CD4-positive, alpha-beta T cell treated with Interleukin-4 for 1 hour (primary cell): ENCODE measurements at places on chromosomes 4 and X.

GRCh38 chrX:137545711-137546651 is 19.9 kb upstream of the ZIC3 start:
- no peak for DNase-seq

DNA sequence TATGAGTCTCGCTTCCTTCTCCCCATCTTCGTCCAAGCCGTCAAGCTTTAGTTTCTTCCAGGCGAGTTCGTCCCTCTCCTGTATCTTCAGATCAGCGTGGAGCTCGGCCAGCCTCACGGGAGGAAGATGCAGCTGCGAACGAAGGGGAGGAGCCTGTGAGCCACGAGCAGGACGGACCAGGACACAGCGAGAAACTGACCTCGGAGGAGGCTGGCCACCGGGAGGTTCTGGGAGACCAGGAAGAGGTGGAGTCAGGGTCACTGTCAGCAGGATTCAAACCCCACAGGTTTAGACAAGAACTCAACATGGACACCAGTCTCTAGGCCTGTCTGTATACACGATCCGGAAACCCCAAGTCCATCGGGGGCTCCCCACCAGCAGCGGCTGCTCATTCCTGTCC is 7.3 kb downstream of the LRPAP1 start:
- no peak for DNase-seq

DNA sequence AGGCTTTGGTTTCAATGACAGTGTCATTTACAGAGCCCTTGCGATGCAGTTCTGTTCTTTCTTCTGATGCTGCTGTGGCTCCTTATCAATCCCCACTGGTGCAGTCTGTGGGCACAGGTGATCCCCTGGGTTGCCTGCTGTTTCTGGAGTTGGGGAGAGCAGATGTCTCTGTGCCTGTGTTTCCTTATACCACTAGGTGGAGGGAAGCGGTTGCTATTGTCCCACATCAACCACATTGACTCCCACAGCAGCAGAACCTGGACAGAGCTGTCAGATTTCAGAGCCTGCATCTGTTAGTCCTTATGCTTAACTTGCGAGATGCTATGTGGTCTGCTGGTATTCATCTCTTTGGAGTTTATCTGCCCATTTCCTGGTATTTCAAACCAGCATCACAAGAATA is 57.7 kb downstream of the NEIL3 start:
- no peak for DNase-seq

GRCh38 chrX:124534536-124534935 is 188.2 kb downstream of the SH2D1A start:
- DNase-seq: no peak

- DNase-seq: no peak
Observed at GRCh38 chr4:7687796-7688195, 251.9 kb downstream of the AFAP1 start.

DNA sequence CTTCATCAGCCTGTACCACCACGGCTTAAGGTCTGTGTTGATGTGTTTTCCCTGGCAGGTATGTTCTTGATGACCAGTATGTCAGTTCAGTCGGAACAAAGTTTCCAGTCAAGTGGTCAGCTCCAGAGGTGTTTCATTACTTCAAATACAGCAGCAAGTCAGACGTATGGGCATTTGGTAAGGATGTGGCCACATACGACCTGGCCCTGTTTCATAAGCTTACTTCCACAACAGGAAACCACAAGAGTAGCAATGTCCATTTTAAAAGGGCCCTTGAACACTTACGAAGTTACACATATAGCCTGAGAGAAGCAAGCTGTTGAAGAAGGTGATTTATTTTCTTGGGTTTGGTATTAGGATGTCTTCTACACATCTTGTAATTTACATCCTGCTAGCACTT is 46.1 kb downstream of the BMX start:
- no peak for DNase-seq

- DNase-seq: no peak
Observed at GRCh38 chrX:96540111-96540631, 144.5 kb upstream of the DIAPH2 start.

GRCh38 chr4:23838131-23838530 is 51.7 kb downstream of the PPARGC1A start:
- no peak for DNase-seq

GRCh38 chr4:56806666-56807065 is 14.8 kb downstream of the SPINK2 start:
- DNase-seq: no peak

DNA sequence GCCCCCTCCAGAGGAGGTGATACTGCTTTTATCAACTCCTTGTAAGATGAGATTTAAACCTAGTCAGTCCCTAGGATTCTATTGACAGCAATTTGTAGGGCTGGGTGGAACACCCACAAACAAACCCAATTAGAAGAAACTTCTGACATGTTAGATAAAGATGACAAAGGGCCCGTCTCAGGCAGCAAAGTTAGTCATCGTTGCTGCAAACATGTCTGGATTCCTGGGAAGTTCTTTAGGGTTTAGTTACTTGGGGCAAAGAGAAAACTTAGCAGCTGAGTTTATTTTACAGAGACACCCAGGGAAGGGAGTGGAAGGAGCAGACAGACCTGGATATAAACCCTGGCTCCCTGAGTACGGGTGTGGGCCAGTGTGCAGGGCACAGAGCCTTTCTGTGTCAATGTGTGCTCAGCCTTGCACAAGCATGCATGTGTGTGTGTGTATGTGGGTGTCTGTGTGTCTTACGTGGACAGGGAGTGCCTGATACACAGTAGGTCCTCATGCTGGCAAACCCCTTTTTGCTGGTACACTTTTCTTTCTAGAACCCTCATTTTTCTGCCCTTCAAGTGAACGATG is 130.0 kb upstream of the STX18 start:
- no peak for DNase-seq

DNA sequence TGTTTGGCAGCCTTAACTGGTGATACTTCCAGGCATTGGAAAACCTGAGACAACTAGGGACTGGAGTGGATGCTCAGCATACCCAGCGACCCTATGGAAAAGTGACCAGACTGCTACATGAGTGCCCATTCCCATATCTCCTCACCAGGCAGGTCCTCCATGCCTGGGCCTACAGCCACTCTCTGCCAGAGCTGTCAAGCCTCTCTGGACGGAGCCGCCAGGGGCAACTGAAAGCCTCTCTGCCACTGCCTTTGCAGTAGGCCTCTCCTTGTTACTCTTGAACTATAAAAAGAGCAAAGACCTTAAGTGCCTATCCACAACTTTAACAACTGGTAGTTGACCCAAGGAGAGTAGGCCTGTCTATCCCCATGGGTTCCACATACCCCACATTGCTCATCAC is 20.2 kb upstream of the FAAH2 start:
- no peak for DNase-seq

DNA sequence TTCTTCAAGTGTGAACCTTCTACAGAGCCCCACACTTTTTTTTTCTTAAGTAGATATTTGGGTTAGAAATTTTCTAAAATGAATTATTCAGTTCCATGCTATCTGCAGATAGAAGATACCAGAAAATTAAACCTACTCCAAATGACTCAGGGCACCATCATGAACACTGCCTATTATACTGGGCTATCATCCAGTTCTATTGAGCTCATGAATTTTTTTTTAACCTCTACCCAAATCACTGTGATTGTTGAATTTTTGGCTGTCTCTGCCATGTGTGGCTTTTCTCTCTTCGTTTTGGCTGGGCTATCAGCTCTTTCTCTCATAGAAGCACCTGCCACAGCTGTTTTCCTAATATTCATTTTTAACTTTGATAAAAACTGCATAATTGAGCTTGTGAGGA is 31.0 kb upstream of the SLC34A2 start:
- DNase-seq: no peak

- no peak for DNase-seq
Observed at GRCh38 chr4:138698641-138699040, 316.9 kb upstream of the NOCT start.

DNA sequence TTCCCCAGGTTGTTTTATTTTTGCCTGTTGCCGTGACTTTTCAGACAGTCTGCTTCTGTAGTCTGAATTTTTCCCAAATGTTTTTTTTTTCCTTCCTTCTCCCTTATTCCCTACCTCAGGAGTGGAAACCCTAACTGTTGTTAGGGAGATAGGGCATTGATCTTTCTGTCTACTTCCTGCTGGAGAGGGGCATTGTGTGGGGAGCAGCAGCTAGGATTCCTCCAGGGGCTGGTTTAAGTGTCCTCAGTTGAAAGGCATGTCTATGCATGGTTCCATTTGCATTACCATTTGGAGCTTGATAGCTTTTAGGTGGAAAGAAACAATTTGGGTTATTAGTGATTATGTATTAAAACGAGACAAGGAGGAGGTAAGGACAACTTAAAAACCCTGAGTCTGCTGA is 383.9 kb downstream of the DCAF12L2 start:
- no peak for DNase-seq

- DNase-seq: no peak
Observed at GRCh38 chr4:36835246-36835645, 409.3 kb upstream of the NWD2 start.

- no peak for DNase-seq
Observed at GRCh38 chr4:140014284-140014683, 139.7 kb downstream of the MAML3 start.

DNA sequence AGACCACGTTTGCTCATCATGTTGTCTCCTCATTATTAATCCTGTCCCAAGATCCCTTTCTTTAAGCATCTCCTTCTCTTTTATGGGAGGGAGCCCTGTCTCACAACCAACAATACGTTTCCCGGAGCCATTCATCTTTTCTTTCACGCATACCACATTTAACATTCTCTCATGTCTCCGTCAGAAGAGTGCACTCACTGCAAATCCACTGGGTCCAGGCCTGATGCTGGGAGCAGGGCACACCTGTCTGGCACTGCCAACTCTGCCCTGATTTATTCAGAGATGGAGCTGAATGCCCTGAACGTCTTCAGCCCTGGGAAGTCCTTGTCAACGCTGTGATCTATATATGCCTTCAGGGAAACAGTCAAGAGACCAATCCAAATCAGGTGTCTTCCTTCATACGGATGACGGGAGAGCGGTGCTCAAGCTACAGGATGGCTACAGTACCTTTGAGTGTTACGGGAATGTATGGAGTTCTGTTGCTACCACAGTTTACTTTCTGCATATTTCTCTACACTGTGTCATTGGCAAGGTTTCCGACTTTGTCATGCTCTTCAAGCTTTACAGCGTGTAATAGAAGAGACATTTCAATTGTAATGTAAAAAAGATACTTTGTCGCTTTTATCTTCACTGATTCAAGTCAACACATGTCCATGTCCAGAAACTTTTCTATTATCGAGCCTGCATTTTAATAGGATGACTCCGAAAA is 140.4 kb upstream of the SLITRK2 start:
- DNase-seq: no peak

DNA sequence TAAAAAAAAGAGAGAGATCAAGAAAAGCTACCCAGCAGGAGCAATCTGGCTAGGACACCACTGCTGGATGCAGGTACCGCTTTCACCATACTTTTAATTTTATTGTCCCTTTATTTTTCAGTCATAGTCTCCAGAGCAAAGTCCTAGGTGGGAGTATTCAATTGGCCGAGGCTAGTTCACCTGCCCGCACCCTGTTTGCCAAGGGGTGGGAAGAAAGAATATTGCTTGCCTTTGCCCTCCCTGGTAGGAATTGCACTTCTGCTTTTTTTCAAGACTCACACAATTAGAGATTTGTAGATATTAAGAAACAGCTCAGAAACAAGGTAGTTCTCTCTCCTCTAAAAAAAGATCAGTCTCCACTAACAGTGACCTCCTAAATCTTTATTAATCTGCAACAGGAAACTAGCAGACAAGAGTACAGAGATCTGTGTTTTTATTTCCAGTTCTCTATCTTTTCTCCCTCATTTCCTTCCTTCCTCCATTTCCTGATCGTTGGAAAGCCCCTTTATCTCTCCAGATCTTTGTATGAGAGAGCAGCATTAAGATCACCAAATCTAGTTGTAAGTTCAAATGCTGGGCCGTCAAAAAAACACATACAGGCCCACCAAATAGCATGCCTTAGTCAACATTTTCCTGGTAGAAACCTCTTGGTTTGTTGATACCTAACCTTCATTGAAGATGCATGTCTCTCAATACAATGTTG is 9.4 kb upstream of the RPGR start:
- DNase-seq: no peak

DNA sequence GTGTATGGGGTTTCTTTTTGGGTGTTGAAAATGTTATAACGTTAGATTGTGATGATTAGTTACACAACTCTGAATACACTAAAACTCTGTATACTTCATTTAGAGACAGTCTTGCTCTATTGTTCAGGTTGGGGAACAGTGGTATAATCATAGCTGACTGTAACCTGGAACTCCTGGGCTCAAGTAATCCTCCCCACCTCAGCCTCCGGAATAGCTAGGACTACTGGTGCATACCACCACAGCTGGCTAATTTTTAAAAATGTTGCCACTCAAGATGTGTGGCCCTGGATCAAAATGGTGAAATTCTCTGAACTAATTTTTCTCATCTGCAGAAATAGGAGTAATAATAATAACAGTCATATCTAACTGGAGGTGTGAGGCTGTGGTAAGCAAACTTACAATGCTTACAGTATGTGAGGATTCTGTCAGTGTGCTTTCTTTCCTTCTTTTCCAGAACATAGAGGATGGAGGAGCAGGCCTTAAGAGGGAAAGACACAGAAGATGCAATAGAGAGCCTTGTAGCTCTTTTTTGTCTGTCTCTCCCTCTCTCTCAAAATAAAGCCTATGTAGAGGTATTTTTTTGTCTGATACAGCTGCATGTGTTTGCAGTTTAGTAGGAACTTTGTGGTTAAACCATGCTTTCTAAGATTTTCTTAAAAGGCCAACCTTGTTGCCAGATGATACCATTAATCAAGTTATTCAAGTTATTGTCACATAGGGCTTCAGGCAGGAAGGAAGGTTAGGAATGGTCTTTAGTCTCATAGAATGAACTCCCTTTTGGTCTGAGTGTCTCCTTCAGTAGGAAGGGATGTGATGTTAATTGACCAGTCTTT is 7.5 kb downstream of the ADD1 start:
- no peak for DNase-seq

DNA sequence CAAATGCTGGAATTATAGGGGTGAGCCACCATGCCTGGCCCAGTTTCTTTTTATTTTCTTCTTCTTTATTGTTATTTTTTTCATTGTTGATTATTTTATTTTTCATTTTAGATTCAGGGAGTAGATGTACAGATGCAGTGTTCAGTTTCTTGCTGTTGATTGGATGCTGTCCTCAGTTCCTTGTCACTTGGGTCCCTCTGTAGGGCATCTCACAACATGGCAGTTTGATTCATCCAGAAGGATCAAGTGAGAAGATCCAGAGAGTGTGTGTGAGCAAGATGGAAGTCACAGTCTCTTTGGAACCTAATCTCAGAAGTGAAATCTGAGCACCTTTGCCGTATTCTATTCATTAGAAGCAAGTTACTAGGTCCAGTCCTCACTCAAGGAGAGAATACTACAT is 20.9 kb downstream of the HMGB3 start:
- DNase-seq: no peak

DNA sequence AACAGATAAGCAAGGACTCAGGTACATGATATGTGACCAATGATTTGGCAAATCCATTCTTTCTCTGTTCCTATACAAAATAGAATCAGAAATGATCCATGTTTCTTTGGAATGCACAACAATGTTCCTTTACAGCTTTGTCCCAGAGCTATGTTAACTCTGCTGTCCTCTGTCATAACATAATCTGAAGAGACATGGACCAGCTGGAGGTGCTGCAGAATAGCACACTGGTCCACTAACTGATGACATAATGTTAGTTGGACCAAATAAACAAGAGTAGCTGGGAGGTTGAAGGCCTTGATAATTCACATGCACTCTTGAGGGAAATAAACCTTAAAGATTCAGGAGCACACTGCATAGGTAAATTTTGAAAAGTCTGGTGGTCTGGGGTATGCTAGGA is 23.0 kb upstream of the DHX15 start:
- no peak for DNase-seq
